H1 (cell line): ENCODE measurements at places on chromosomes 7 and 10.

GRCh38 chr7:121385800-121386179 is 10.3 kb downstream of the FAM3C start:
- no peak for DNase-seq

- no peak for DNase-seq
Observed at GRCh38 chr10:31381171-31381570, 62.2 kb downstream of the ZEB1 start.

GRCh38 chr10:27330074-27330473 is 89.5 kb upstream of the ACBD5 start:
- no peak for DNase-seq

DNA sequence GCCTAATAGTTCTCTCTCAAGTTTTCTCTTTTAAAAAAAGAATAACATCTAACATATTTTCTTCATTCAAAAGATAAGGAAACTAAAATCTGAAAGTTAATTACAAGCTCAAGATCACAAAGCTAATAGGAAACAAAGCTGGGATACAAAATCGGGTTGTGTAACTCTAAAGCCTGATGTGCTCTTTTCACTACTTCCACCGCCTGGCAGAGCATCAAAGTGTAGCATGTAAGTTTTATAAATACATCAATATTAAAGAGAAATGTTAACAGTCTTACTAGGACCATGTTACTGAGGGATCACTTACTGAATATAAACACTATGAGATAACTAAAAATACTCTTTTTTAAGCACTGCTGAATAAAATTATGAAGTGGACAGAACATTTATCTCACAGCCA is 97.2 kb downstream of the KMT2C start:
- no peak for DNase-seq
